ENCODE measurements at places on chromosomes 3 and 15.

- no peak for DNase-seq
Measured at GRCh38 chr15:47577461-47577860, 139.8 kb upstream of the SEMA6D start.

DNA sequence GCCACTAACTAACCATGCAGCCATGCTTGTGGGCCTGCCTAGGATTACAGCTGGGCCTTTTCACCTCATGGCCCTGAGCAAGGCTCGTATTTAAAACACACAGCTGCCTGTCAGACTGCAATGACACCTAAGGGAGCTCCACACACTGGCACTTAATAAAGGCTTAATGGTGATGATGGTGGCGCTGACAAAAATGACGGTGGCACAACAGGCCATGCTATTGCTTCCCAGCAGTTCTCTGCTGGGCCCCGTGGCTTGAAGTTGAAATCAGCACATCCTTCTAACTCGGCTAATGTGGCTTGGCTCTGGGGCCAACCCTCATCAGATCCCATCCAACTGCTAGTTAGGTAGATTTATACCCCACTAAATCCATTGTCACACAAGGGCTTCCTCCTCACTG lies 112.9 kb downstream of the FHIT start:
- DNase-seq, result no peak

DNA sequence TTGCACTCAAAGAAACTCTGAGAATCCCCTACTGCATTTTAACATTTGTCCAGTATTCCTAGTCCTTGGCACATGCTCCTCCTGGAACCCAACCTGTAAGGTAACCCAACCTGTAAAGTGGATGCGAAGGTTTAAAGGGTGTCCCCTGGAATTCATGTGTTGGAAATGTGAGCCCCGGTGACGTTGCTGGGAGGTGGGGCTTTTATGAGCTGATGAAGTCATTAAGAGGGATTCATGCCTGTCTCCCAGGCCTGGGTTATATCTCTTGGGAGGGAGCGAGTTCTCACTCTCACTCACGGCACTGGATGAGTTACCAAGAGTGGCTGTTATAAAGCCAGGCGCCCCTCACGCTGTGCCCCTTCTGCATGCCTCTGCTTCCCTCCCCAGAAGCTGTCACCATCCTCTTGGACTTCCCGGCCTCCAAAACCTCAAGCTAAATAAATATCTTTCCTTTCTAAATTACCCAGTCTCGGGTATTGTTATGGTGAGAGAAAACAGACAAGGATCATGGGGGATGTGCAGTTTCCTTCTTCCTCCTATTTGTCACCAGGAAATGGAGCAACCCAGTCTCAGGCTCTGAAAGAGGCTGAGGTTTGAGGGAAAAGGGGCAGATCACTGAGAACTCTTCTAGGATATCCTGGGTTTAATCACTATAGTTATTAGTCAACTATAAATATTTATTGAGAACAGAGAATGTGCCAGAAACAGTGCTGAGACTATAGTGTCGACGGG lies 7.6 kb downstream of the XXYLT1 start:
- no peak for DNase-seq

GRCh38 chr15:41795996-41796856 lies 21.9 kb downstream of the MAPKBP1 start:
- DNase-seq, result no peak

- DNase-seq, result no peak
Measured at GRCh38 chr3:7734456-7734855, 767.2 kb upstream of the LMCD1 start.

DNA sequence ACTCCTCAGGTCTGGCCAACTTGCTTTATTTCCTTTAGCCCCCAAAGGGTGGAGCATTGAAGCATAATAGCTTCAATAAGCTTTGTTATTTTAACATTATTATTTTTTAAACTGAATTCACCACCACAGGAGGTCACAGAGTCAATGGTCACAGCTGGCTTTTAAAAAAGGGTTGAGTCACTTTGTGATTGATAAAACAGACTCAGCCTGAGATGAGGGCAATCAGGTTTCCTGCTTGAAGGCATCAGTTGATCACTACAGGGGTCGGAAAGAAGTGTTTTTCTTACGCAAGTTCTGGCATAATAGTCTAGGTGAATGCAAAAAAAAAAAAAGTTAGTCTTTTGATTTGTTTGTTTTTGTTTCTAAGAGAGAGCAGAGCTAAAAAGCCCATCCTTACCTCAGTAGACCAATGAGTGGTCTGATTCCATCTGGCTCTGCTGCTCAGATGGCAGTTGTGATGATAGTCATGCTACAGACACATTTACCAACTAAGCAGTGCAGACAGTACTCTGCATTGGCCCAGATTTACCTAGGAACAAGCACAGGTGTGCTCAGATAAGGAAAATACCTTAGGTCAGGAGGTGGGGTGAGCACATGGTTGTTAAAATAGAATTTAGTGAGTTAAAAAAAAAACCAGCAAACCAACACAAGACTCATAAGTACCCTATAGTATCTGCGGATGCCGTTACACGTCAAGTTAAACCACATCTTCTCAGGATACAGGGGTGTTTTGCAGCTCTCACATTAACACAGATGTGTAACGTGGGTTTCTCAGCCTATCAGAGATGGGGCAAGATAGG lies 22.6 kb downstream of the ZNF80 start:
- DNase-seq, result no peak

DNA sequence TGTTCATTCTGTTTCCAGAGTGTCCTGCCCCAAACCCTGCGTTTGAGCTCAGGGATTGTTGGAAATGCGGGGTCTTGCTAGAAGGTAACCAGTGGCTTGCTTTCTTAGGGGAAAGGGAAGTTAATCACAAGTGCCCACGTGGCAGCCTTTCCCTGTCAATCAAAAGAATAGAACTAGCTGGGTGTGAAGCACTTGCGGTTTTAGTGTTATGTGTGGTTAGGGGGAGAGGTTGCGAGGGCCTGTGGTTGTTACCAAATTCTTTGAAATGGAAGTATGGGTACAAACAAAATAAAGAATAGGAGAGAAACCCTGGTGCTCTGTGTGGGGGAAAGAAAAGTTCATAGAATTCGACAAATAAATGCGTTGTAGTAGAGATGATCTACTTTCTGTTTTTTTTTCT lies 67.6 kb downstream of the FNDC3B start:
- DNase-seq, result no peak

- DNase-seq, result peak; percentile 29
Measured at GRCh38 chr3:42843713-42844411, 31.8 kb downstream of the CYP8B1 start.

DNA sequence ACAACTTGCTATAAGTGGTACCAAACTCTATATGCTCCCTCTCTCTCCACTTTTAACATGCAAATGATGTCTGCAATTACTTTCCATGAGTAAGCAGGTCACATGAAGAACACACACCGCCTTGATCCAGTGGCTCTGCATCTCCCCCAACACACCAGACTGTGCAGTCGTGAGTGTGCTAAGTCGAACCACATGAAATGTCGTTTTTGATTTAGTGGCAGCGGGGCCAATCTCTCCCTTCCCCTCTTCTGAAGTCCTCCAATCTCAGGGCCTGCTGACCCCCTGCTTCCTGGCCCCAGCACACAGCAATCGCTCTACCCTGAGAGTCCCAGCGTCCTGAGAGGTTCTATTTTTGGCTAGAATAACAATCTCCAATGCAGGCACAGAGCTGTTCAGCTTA lies 312.5 kb downstream of the SHQ1 start:
- no peak for DNase-seq

DNA sequence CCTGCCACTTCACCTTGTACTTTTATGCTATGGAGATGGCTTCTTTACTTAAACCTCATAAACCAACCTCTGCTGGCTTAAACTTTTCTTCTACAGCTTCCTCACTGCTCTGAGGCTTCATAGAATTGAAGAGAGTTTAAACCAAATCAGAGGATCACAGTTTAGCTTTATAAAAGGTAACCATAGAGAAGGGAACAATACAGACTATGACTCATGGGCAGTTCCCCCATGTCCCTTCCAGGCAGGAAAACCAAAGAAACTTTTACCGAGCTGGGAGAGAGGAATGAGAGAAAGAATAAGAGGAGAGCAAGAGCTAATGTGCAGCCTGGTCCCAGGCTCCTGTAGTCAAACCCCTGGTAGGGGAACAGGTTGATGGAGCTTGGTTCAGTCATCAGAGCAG lies 53.9 kb upstream of the NEDD4 start:
- no peak for DNase-seq

Measured in islet precursor cell (in vitro differentiated cells).